Heart left ventricle (tissue), 16 donors: ENCODE measurements at places on chromosomes 3 and 15.

- no peak for DNase-seq
Measured at GRCh38 chr3:14561051-14561960, 21.2 kb upstream of the GRIP2 start.

DNA sequence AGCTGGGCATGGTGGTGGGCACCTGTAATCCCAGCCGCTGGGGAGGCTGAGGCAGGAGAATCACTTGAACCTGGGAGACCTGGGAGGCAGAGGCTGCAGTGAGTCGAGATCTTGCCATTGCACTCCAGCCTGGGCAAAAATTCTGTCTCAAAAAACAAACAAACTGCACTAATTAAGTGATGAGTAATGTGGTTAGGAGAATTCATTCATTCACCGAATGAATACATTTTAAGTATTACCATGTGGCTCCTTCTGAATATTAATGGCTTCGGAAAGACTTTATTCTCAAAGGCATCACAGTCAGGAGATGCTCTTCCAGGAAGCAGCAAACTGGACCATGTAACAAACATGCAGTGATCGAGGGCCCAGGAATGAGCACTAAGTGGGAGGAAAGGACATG is 23.6 kb downstream of the SPTSSB start:
- no peak for DNase-seq

- peak; percentile 52 for DNase-seq
Measured at GRCh38 chr15:88258093-88258641, 1.6 kb upstream of the NTRK3 start.

GRCh38 chr3:122188737-122189136 is 5.3 kb downstream of the CASR start:
- DNase-seq: no peak

- DNase-seq: no peak
Measured at GRCh38 chr3:114830652-114831051, 316.4 kb downstream of the ZBTB20 start.

- DNase-seq: peak; percentile 58
Measured at GRCh38 chr3:159775372-159775961, 213.2 kb upstream of the IL12A start.

GRCh38 chr3:55245351-55245750 is 241.8 kb downstream of the WNT5A start:
- DNase-seq: no peak

DNA sequence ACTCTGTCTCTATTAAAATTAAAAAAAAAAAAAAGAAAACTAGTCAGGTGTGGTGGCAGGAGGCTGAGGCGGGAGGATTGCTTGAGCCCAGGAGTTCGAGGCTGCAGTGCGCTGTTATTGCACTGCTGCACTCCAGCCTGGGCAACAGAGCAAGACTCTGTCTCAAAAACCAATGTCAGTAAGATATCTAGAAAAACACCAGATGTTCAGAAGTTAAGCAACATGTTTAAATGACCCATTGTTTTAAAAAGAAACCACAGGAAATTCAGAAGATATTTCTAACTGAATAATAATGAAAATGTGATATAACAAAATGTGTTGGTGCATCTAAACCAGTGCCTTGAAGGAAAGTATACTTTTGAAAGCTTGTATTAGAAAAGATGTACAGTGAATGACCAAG is 203.4 kb upstream of the CGNL1 start:
- no peak for DNase-seq
